ENCODE measurements at places on chromosomes 7 and 10.
A peak's percentile ranks its signal among the peaks of the same experiment; 100 is the strongest.

DNA sequence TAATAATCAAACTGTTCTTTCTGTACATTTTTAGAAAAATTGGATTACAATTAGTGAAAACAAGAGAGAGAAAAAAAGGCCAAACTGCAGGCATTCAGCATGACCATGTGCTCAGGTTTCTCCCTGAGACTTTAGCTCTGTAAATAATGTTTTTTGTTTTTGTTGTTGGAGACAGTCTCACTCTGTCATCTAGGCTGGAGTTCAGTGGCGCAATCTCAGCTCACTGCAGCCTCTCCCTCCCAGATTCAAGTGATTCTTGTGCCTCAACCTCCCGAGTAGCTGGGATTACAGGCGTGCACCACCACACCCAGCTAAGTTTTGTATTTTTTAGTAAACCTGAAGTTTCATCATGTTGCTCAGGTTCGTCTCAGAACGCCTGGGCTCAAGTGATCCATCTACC is 23.0 kb downstream of the BZW2 start:
- no peak for DNase-seq

- no peak for DNase-seq
These were observed 21.4 kb upstream of the PAX2 start for GRCh38 chr10:100723770-100724530.

- no peak for DNase-seq
These were observed 18.4 kb upstream of the SORCS3 start for GRCh38 chr10:104622598-104623209.

GRCh38 chr10:18378766-18379165 is 238.5 kb downstream of the CACNB2 start:
- DNase-seq: no peak

- no peak for DNase-seq
These were observed 93.8 kb downstream of the MAPK8 start for GRCh38 chr10:48400129-48400849.

GRCh38 chr7:94398841-94399240 is 4.1 kb downstream of the COL1A2 start:
- no peak for DNase-seq

- DNase-seq: no peak
These were observed 109.0 kb downstream of the VIPR2 start for GRCh38 chr7:159035571-159036073.

GRCh38 chr10:122233857-122234348 is 37.2 kb upstream of the BTBD16 start:
- DNase-seq: no peak

- peak; percentile 30 for DNase-seq
These were observed 214.1 kb downstream of the TFEC start for GRCh38 chr7:115816318-115816974.

DNA sequence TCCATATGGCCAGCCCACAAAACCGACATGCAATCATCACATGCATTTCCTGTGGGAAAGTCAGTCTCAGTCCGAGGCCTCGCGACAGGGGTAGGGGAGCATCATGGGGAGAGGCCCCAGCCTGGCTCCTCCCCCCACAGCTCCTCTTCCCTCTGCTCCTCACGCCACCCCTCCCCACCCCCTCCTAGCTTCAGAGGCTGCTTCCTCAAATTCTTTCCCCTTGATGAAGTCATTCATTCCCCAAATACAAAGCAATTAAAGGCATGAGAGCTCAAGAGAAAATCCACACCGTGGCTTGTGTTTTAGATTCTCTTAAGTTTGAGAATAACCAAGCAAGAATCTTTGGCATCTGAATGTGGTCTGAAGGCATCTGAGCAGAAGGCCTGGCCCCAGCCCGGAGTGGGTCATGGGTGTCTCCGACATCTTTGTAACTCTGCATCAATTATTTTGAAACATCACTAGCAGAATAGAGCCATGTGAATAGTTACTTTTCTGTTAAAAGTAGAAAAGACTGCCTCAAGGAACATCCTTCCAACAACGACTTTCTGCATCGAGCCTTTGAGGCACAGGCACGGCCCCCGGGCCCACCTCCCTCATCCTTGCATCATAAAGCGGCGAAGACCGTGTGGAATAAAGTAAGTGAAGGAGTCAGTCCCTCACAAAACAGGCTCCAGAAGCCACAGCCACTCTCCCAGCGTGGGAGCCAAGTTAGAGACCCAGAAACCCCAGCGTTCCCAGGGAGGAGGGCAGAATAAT is 90.9 kb downstream of the DIP2C start:
- DNase-seq: no peak

DNA sequence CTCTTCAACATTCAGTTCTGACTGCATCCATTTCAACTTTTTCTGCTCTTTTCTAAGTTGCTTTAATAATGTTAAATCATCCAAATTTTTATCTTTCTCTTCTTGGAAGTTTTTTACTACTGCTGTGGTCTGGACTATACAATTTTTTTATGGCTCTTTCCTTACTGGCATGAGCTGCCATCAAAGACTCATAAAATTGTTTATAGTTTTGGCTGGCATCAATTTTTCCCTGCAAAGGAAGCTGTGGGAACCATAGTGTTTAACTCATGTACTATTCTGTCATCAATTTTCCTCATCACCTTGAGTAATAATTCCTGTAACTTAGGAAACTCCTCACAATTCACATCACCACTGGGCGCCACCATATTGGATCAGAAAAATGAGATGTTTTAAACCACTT is 77.6 kb upstream of the A1CF start:
- no peak for DNase-seq

- no peak for DNase-seq
These were observed 977 bp downstream of the CACNB2 start for GRCh38 chr10:18140957-18141845.

DNA sequence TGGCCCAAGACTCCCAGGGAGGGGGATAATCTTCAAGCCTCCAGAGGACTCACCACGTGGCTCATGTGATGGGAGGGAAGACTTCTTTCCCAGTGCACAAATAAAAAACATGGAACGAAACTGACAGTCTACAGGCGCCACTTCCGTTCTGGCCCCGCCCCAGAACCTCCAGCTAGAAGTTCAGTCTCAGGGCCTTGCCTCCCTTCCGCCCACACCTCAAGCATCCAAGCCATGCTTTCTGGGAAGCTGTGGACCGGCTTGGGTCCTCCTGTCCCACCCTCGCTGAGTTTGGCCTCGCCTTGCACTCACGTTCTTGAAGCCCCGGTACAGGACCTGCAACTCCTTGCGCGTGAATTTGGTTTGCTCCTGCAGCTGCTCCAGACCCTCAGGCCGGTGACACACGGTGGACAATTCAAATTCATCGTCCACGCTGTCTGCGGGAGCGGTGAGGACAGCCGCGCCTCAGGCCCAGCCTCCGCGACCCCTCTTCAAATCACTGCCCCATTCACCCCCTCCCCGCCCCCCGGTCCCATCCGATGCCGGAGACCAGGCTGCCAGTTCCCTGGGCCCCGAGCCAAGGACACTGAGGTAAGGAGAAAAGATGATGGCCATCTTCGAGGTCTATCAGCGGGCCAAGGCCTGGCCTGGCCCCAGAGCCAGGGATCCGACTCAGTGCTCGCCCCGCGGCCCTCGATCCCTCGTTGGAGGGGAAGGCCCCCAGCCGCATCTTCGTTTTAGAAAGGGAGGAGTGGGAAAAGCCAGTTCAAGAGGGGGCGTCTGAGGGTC is 10.7 kb upstream of the OGA start:
- no peak for DNase-seq

DNA sequence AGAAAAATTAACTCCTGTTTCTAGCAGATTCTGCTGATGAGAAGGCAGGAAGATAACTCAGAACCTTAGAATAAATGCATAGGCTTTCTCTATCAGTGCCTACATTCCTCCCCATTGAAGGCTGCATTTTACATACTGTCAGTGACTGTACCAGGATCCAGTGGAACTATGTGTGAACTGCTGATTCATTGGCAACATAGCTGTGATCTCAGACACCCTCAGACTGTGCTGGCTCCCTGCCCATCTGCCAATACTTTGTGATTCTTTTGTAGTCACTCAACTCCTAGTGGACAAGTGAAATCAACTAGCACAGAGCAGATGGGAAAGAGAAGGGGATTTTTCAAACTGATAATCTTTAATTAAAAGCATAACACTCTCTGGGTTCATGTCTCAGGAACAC is 375.8 kb downstream of the MDFIC start:
- no peak for DNase-seq

- DNase-seq: no peak
These were observed 36.6 kb upstream of the FMC1 start for GRCh38 chr7:139304517-139304916.

DNA sequence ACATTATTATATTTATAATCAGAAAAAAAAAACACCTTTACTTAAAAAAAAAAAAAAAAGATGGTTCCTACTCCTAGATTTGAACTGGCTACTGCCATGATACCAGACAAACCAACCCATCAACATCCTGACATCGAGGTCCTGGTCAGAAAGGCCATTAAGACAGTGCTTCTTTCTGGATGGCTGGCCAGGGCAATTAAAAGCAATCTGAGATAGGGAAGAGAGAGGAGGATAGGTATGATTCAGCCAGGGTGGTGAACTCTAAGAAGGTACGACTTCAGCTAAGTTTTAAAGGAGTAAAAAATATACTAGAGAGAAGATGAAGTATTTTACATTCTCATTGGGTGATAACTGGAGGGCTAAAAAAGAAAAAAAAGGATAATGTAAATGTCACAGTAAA is 139.0 kb downstream of the DOCK4 start:
- no peak for DNase-seq

DNA sequence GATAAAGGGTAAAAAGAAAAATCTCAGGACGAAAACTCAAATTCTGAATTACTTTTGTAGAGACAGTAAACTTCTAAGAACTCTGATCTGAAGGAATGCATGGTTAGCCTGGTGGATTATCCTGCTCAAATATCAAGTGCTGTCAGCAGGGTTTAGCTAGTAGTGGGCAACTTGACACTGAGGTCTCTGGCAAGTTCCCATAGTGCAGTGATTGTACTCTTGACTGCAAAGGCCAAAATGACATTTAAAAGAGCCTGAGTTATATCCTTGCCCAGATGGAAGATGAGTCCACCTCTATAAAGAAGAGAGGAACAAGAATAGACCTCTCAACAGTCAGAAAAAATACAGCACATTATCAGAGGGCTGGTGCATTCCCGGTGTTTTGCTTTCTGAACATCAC is 304.5 kb upstream of the IMMP2L start:
- no peak for DNase-seq

- no peak for DNase-seq
These were observed 3.8 kb downstream of the WIPI2 start for GRCh38 chr7:5193880-5194279.

DNA sequence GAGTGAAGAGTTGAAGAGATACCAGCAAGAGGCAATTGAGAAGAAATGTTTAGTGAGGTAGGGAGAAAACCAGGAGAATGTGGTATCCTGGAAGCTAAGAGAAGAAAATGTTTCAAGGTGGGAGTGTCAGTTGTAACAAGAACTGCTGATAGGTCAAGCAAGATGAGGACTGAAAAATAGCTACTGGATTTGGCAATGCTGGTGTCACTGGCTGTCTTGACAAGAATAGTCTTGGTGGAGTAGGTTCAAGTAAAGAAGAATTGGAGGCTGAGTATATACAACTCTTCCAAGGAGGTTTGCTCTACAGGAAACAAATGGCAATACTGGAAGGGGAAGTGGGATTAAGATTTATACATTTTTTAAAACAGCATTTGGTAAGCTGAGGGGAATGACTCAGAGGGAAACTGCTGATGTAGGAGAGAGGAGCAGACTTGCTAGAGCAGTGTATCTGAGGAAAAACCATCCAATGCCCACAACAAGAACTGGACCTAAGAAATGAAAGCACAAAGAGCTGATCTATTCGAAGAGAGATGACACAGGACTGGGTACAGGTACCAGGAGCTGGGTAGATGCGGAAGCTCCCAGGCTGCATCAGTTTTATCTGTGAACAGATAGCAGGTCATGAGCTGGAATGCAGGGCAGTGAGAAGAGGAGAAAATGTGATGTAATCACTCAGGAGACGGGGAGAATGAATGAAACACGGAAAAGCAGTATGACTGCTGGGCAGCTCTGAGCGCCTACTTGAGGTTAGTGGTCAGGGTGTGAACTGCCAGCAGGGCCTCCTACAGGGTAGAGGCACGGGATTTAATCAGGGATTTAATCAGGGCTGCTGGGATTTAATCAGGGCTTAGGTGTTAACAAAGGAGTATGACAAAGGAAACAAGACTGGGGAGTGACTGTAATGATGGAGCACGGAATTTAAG is 34.5 kb downstream of the FAM25A start:
- DNase-seq: no peak
